ENCODE measurements at places on chromosomes 3 and 15.

- no peak for DNase-seq
These were observed 241.8 kb downstream of the WNT5A start for GRCh38 chr3:55245351-55245750.

DNA sequence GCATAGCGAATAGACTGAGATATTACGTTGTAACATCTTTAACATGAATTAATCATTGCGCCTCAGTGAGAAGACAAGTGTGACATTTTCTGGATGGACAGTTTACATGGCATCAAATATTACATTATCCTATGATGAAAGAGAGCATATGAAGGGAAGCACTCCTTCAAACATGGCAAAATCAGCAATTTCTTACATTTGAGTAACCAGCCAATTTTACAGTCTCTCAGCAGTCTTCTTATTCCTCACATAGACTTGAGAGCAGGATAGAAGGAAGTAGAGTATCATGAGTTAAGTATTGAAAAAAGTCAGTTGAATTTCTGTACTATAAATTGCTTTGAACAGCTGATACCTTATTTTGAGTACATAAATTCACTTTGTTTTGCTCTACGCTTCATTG lies 38.9 kb downstream of the FANCI start:
- no peak for DNase-seq

DNA sequence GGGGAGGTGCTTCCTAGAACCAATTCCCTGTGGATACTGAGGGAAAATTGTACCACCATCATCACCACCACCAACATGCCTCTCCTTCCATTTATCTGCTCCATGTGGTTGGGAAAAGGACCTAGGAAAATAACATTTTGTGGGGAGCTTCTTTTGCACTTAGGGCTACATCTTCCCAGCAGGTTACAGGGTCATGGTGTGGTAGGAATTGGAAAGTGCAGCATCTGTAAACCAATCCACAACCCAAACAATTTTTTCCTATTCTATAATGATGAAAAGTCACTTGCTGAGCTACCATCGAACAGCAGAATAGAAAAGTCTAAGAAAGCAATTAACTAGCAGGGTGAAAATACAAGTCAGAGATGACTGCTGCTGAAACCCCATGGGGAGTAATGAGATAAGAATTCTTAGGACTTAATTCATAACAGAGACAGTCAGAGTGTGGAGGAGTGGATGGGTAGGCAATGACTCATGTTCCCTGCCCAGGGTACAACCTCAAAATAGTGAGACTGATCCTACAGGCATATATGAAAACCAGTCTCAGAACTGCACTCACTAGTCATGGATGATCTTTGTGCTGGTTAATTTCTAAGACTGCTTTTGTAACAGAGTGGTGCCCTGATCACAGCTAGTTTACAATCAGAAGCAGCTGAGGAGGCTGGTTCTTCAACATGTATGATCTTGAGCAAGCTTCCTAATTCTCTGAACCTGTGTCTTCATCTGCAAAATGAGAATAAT lies 38.1 kb upstream of the LEKR1 start:
- DNase-seq: no peak

- no peak for DNase-seq
These were observed 12.9 kb upstream of the CPNE9 start for GRCh38 chr3:9690451-9691450.

GRCh38 chr3:21390856-21391255 lies 360.2 kb downstream of the ZNF385D start:
- DNase-seq: no peak

- peak; percentile 84 for DNase-seq
These were observed 45.1 kb downstream of the EFCAB12 start for GRCh38 chr3:129383292-129383860.

GRCh38 chr3:160092760-160093159 lies 104.1 kb downstream of the IL12A start:
- no peak for DNase-seq

DNA sequence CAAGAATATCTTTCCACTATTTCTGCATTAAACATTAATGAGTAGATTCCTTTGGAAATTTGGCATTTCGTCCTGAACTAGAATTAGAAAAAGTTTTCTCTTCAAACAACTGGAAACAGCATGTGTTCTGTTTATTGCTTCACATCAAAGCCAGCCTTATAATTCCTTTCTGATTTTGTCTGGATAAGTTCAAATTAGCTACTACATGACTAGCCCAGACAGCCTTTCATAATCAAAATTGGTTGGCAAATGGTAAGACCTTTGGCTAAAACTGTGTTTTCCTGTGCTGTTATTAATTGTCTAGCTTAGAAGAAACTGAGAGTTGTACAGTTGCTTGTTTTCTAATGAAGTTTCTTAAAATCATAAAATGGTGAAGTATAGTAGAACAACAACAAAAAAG lies 52.7 kb upstream of the P3H2 start:
- no peak for DNase-seq

- DNase-seq: no peak
These were observed 668.7 kb downstream of the OTOL1 start for GRCh38 chr3:162165346-162165745.

DNA sequence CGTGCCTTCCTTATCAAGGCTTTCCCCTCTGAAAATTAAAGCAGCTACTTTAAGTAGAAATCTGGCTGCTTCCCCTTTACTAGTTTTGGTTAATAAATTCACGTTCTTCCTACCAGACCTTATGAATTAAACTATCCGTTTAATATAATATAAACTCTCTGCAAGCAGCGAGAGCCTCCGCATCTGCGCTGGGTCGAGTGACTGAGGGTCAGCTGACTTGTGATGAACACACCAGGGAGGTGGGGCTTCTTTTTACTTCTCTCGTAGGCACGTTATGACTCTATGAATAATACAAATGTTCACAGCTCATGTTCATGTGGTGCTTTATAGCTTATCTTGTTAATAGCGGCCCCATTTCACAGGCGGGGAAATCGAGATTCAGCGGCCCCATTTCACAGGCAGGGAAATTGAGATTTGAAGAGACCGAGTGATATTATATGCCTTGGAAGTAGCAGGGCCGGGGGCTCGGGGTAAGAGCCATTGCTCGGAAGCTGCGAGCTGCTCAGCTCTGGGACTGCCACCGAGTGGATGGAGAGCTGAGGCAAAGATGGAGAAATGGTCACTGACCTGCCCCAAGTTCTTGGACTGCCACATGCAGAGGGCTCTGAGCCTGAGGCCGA lies 8.3 kb downstream of the MUC4 start:
- DNase-seq: no peak

GRCh38 chr3:4525560-4526223 lies 32.5 kb downstream of the ITPR1 start:
- DNase-seq: no peak

DNA sequence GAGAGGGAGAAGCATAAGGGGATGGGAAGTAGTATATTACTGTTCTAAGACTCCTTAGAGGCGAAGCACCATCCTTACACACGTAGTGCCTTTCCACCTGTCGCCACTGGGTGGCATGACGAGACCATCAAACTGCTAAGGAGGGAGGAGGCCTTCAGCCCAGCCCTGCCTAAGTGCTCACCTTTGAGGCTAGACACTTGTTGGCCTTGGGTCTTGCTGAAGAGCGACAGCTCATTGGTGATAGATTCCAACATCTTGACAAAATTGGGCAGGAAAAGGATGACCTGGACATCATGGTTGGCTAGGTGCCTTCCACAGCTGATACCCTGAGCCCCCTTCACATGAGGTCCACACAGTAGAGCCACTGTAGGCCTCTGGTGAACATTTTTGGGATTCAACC lies 19.6 kb downstream of the CLK3 start:
- DNase-seq: peak; percentile 24

- DNase-seq: no peak
These were observed 2.0 kb downstream of the PDIA5 start for GRCh38 chr3:123068601-123069381.

GRCh38 chr3:120182613-120183511 lies 88.6 kb upstream of the GSK3B start:
- peak; percentile 13 for DNase-seq

GRCh38 chr3:49876567-49876966 lies 6.9 kb upstream of the CAMKV start:
- no peak for DNase-seq

DNA sequence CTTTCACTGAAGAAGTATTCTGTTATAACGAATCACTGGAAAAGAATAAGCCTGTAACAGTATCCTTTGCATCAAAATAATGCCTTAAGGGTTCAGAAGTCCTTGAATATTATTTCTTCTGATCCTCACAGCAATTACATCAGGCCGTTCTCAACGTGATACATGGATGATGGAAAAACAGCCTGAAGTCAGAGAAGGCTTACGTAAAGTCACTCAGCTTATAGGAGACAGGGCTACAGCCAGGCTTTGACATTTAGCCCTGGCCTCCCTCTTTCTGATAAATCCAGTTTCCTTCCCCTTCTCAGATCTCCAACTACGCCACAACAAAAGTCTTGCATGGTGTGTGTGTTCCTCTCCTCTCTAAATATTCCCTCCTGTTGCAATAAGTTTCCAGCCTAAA lies 131.9 kb downstream of the ANO10 start:
- no peak for DNase-seq

DNA sequence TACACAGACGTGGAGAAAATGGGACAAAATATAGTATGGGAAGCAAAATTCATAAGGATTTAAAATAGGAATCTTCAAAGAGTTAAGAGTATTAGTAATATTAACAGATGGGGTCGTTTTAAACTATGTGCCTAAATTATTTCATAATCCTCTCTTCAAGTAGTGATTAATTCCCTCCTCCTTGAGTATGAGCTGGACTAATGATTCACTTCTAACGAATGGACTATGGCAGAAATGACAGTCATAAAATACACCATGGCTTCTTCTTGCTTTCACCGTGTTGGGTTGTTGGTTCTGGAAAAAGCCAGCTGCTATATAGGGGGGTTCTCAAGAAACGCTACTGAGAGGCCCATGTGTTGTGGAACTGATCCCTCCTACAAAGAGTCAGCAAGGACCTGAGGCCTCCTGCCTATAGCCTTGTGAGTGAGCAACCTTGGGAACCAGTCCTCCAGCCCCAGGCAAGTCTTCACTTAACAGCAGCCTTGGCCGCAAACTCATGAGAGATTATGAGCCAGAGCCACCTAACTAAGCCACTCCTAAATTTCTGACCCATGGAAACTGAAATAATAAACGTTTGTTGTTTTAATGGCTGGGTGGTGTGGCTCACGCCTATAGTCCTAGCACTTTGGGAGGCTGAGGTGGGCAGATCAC lies 64.8 kb upstream of the ABHD2 start:
- DNase-seq: no peak

DNA sequence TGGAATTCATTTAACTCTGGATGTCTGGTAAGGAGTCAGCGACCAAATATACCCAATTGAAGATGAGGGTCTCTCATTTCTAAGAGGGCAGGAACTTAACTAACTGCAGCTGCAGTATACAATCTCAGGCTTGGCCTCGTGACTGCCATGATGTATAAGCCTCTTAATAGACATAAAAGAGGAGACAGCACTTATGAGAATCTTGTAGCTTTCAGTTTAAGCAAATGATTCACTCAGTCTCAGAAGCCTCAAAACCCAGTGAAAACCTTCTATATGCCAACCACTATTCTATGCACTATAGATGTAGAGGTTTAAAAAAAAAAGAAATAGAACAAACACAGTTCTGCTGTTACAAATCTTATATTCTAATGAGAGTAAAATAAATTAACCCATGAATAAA lies 513.9 kb downstream of the TBL1XR1 start:
- no peak for DNase-seq

DNA sequence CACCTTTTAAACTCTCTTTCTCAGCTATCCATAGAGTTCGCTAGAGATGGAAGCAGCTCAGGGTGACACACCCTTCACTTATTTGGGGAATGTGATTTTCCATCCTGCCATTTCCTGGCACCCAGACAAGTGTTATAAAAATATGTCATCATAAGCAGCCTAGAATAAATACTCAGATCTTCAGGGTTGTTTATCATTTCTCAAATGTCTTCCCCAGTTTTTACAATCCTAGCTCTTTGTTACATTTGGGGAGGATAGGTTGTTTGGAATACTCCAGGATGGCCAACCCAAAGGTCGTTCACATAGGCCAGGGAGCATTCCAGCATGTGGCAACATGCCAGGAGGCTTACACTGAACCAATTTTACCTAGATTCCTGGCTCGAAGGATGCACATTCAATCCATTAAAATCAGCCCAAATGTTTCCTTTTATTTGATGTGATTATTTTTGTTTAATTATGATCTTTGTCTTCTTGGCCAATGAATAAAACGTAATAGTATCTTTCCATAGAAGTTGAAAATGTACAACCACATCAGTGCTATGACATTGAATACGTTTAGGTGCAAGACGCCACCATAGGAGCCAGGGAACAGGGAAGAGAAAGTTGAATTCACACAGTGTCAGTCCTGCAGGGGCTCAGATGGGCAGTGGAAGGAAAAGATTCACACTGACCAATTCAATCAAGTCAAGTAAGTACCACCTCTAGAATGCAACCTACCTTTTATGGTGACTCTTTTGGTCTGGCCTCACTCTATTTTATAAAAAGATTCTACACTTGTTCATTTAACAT lies 537.7 kb upstream of the MDFIC2 start:
- DNase-seq: no peak

DNA sequence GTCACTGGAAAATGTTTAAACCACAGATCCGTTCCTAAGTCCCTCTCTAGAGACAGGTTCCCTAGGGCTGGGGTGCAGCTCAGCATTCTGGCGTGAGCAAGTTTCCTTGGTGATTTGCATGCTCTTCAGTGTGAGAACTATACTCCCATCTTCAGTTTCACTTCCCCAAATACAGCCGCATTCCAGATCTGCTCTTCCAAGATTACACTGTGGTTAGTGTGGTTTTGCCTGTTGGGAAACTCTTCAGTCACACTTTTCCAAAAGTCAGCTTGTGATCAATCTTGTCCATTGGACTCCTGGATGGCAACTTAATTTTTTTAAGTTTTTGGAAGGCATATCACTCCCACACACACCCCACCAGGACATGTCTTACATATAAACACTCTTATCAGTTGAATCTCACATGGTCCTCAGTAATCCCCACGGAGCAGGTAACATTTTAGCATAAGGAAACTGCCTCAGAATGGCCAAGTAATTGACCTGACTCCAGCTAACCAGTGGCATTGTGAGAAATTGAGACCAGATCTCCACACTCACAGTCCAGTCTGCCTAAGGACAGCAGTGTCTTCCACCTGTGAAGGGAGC lies 33.5 kb upstream of the PTPN23 start:
- no peak for DNase-seq

GRCh38 chr15:51726302-51727073 lies 11.0 kb downstream of the LYSMD2 start:
- no peak for DNase-seq

Data from NCI-H1105 treated with DMSO at 0.1 percent for 48 hours (cell line).